ENCODE measurements at places on chromosomes 2 and 18.

- no peak for DNase-seq
Observed at GRCh38 chr18:58660915-58661314, 10.3 kb upstream of the MALT1 start.

- DNase-seq: no peak
Observed at GRCh38 chr2:129058981-129059380, 740.3 kb upstream of the HS6ST1 start.

DNA sequence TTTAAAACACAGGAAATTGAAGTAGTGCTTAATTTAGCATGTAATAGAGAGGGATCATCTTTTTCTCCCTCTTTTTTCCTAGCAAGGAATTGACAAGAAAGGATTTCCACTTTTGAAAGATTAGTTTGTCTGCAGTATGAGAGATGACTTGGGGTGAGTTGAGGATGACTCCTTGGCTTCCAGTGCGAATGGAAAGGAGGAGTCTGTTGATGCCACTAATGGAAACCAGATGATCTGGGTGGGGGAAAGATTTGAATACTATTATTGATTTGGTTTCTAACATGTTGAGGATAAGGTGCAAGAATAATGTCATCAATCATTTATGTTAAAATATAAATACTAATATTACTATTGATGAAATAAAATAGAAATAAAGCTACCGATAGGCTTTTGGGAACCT, 205.4 kb downstream of the PPP1R1C start:
- DNase-seq: no peak

- no peak for DNase-seq
Observed at GRCh38 chr18:31954349-31954748, 11.4 kb upstream of the TRAPPC8 start.

GRCh38 chr2:218393750-218394290, 5.8 kb upstream of the CTDSP1 start:
- DNase-seq: no peak

- no peak for DNase-seq
Observed at GRCh38 chr18:13872932-13873331, 42.4 kb downstream of the MC2R start.

DNA sequence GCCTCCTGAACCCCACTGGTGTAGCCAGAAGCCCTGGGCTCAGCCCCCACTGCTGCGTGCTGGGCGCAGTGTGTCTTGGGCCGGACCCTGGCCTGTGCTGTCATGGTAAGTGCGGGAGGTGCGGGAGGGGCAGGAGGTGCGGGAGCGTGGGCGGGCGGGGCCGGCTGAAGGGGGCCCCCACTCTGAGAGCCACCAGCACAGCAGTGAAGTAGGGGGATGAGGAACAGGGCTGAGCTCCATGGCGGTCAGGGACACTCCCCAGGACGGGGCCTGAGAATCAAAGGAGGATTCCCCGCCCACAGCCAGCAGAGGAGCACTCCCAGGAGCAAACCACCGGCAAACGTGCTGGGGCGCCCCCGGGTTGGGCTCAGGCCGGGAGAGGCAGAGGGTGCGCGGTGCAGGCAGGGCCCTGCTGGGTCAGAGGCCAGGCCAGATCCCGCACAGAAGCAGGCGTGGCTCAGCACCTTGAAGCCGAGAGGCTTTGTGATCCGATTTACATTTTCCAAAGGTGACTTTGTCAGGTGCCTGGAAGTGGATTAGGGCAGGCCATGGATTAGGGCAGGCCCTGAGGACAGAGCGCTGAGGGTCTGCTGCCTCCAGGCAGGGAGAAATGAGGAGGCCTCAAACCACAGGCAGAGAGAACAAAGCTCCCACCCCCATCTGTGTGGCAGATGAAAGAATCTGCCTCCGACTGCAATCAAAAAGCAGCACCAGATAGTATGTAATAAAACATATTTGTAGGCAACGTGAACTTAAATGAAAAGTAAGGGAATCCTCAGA, 152.0 kb upstream of the RAB6C start:
- DNase-seq: no peak

DNA sequence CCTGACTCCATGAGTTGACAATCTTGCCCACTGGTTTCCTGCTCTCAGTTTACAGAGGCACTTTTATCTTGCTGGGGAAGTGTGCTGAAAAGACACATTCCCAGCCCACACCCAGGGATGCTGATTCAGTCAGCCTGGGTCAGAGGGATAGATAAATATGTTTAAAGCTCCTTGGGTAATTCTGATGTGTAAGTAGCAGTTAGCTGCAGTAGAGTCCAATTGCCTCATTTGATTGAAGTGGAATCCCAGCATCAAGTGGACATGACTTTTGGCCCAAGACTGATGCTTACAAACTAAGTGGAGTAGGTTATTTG, 29.4 kb downstream of the PSD4 start:
- no peak for DNase-seq

DNA sequence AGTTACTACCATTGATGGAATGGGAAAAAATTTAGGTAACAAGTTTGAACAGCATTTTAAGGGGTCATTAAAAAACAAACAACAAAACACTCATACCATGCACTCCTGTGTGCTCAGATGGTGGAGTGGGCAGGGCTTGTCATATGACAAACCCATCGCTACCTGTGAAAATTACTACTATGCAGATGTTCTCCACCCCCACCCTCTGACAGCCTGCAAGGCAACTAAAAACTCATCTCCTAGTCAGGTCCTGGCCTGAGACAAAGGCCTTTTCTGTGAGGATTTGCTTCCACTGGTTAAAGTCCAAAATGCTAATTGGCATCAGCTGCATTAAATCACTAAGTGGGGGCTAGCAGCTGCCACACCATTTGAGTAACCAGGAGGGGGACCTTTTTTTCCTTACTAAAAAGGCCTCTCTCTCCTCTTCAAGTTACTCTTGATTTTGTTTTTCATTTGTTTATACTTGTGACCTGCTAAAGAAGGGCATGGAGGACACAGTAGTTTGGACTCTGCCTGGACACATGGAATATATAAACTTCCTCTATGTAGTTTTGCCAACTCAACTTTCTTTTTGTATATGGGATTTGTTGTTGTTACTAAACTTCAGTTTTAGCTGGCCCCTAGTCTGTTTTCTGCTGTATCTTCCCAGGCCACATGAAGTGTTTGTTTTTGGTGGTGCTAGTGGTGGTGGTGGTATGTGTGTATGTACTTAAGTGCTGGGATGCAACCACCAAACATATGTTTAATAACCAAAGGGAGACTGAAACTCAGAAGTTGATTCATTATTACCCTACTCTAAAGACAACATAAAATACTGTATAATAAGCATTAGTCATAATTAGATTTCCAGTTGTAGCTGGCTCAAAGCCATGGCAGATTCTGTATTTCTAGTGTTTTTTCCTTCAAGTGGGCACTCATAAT, 121.3 kb downstream of the MAP4K4 start:
- DNase-seq: no peak

DNA sequence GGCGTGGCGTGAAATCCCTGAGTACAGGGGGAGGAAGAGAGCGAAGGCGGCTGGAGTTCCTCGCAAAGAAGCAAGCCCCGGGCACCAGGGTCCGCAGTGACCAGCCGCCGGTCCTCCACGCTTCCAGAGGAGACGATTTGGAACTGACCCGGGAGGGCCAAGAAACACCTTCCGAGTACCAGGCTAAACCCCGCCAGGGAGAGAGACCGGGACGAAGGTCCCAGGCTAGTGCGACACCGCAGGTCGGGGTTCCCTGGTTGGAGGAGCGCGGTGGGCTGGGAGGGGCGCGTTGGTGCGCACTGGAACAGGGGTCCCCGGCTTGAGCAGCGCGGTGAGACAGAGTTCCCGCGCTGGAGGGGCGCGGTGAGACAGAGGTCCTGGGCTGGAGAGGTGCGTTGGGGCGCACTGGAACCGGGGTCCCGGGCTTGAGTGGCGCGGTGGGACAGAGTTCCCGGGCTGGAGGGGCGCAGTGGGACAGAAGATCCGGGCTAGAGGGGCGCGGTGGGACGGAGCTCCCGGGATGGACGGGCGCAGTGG, 901 bp downstream of the WDFY1 start:
- peak; percentile 33 for DNase-seq

- no peak for DNase-seq
Observed at GRCh38 chr2:37205689-37206341, 9.5 kb downstream of the CEBPZOS start.

DNA sequence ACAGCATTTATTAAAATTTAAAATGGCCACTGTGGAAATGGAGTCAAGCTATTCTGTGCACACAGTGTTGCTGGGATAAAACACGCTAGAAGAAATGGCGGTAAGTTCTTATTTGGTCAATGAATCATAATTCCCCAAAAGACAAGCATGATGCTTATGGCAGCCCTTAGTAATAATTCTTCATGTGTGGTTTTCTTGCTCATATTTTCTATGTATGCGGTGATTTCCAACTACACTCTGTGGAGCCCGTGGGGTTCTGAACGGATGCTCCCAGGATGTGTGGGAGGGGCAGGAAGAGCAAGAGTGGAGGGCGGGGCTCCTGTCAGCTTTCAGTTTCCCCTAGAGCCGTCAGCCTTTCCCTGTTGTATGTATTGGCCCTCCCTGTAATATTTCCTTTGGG, 91.7 kb upstream of the RMDN2 start:
- no peak for DNase-seq

- DNase-seq: no peak
Observed at GRCh38 chr2:108536133-108536780, 2.0 kb downstream of the LIMS1 start.

- DNase-seq: no peak
Observed at GRCh38 chr2:234673961-234674759, 177.3 kb upstream of the ARL4C start.

DNA sequence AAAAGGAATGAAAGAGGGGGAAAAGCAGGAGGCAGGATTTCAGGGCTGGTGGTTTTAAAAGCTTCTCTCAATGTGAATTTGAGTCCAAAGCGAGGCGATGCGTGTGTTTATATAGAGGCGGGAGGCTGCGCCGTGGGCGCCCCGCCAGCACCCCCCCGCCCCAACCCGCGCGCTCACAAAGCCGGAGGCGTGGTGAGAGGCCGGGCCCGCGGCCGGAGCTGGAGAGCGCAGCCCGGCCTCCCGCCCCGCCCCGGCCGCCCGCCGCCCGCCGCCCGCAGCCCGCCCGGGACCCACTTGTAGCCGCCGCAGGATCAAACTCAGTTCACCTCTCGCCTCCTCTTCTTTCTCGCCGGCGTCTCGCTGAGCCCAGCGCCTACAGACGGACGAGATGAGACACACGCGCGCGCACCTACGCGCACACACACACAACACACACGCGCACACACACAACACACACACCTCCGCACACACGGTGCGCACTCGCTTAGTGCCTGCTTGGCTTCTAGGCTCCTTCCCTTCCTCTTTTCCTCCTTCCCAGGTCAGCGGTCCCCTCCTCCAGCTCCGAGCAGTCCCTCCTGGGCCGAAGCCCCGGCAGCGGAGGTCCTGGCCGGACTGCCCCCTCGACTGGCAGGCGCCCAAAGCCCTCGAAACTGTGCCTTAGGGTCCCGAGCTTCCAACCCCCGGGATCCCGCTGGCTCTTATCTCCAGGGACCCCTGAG, 1.3 kb upstream of the CYP26B1 start:
- no peak for DNase-seq

DNA sequence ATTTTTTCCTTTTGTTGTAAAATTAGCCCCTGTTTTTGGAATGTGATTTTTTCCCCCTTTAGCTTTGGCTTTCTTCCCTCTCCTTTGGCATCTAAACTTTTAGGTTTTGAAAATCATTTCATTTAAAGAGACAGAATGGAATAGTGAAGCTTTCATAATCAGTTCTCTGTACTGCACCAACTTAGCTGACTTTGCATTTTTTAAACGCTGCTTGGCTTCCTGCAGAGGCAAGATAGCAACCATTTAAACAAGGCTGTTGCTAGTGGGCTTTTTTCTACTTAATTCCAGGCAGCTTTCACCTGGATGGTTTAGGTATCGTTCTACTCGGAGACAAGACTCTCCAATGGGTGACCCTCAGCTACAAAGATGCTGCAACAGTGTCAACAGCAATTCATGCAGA, 267.9 kb upstream of the PKDCC start:
- DNase-seq: no peak

DNA sequence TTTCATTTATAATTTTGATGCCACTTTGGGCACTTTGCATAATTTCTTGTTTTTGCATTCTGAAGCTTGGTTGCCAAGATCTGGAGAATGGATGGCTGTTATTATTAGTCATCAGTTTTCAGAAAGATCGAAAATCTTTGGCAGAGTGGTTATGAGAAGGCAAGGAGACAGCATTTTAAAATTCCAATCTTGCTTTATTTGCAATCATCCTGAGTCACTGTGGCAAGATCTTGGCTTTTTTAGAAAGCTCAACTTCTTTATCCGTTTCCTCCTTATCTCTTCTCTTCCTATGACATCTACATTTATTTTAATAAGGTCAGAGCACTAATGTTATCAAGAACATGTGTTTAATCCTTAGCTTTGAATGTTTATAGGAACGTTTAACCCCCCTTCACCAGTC, 31.1 kb upstream of the EIF2AK3 start:
- no peak for DNase-seq

DNA sequence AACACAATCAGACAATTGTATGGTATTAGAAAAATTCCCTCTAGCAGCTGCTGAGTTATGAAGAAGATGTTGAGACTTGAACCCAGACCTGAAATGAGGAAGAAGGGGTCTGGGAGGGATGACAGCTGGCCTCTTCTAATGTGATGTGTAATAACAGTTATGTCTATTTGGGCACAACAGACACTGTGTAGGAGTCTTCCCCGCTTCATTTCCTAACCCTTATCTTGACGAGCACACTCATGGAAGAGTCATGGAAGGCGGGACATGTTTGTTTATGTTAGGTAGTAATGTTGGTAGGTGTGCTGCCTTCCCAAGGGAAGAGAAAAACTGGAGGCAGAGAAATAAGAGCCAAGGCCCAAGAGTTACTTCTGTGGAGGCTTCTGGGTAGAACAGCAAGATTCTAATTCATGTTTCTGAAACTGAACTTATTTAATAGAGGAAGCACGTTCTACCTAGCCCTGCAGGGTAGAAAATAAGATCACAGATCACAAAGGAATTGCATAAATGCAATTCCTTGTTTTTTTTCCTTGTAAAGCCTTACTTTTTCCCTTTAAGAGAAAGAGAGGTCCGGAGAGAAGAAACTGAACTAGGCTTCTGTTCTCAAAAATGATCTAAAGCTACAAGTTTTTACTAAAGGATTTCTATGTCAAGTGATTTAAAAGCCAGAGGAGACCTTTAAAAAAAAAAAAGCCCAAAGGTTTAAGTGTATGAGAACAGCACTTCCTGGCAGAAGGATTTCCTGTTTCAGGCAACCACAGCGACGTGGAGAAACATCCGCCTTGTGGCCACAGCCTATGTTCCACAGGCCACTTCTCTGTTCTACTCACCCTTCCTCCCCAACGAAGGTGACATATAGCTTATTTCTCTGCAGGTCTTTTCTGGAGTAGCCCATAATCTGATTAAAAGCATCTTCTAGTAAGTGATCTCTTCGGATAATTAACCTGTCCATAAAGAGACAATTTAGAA, 68.5 kb upstream of the STK17B start:
- DNase-seq: peak; percentile 86

- DNase-seq: peak; percentile 48
Observed at GRCh38 chr18:35580701-35581539, 620 bp upstream of the GALNT1 start.

GRCh38 chr2:10043256-10043905, at the start of gene KLF11:
Gene KLF11, plus strand, starts transcription at chr2:10043550. Its CDS starts 167 bp downstream, at chr2:10043717.
- DNase-seq: peak; percentile 78

GRCh38 chr18:34650121-34650545, 60.0 kb upstream of the DTNA start:
- DNase-seq: no peak
